CD4-positive, alpha-beta T cell treated with Interleukin-15 for 4 hours (primary cell): ENCODE measurements at places on chromosomes 7 and 10.

GRCh38 chr7:98785929-98786571, 83.8 kb downstream of the TMEM130 start:
- DNase-seq, result no peak

GRCh38 chr10:4771554-4772201, 54.3 kb upstream of the AKR1E2 start:
- no peak for DNase-seq

DNA sequence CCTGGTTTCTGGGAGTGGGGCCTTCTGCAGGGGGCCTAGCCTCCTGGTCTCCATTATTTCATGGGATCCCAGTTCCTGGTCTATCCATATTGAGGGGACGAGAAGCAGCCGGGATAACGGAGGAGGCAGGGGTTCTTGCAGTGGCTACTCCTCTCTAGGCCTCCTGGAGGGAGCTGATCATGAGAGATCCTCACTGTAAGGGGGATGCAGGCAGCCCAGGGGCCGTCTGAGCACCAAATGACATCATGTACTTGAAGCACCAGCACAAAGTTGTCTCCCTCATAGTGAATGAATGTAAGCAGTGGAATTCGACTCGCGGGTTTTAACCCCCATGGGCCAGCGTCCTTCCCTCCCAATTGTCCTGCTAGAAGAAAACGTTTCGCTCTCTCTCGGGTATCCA, 964 bp upstream of the ADCY1 start:
- no peak for DNase-seq

DNA sequence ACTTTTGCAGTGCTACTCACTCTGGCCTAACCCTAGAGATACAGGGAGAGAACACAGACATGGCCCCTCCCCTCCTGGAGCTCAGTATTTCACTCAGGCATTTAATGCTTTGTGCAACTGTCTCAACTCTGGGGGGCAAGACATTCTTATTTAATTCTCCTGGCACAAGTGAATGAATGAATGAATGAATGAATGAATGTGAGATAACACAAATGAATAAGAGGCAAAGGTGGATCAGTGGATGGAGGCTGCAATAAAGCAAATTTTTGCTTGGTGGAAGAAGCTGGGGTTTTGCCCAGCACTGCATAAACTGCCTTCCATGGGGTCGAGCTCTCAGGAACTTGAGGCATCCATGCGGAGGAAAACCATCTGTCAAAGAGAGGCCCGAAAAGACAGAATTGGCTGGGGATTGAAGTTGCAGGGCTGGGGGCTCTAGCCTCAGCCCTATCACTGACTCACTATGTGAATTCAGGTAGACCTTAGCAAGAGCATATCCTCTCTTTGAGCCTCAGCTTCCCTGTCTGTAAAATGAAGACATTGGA, 441.4 kb upstream of the ZMIZ1 start:
- no peak for DNase-seq

- DNase-seq, result no peak
These were observed 375.3 kb downstream of the DPP6 start for GRCh38 chr7:154427533-154427932.

DNA sequence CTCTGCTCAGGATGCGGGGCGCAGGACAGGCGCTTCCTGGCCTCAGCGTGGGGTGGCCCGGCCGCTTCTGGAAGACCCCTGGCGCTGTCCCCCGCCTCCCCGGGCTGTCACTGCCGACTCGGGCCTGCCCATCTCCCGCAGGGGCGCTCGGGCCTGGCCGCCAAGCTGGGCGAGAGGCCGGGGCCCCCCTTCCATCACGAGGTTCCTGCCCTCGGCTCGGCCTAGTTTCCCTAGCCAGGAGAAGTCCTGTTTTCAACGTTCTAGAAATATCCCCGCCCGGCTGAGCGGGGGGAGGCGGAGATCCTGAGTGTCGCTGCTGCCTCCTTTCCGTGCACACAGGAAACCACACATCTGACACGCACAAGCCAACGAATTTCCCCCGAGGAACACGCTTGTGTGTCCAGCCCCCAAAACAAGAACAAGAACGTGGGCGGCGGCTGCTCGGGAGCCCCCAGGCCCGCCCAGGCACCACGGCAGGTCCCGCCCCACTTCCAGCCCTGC, 33.7 kb downstream of the AP5Z1 start:
- DNase-seq, result no peak

DNA sequence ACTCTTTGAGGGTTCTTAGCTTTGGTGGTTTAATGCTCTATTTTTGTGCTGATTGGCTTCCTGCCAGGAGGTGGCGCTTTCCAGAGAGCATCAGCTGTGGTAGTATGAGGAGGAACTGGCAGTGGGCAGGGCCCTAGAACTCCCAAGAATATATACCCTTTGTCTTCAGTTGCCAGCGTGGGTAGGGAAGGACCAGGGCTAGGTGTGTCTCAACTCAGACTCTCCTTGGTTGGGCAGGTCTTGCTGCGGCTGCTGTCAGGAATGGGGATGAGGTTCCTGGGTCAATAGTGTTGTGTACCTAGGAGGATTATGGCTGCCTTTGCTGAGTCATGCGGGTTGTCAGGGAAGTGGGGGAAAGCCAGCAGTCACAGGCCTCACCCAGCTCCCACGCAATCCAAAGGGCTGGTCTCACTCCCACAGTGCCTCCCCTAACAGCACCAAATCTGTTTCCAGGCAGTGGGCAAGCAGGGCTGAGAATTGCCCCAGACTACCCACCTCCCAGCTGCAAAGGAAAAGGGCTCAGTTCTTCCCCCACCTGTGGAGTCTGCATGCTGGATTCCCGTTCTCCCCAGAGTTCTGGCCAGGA, 191.5 kb downstream of the PHTF2 start:
- no peak for DNase-seq

- DNase-seq, result peak; percentile 18
These were observed 233.6 kb downstream of the SNX13 start for GRCh38 chr7:17706734-17707133.

- no peak for DNase-seq
These were observed 20.3 kb downstream of the COL1A2 start for GRCh38 chr7:94414980-94415379.

- DNase-seq, result no peak
These were observed 443.0 kb upstream of the MKI67 start for GRCh38 chr10:128568990-128569945.

DNA sequence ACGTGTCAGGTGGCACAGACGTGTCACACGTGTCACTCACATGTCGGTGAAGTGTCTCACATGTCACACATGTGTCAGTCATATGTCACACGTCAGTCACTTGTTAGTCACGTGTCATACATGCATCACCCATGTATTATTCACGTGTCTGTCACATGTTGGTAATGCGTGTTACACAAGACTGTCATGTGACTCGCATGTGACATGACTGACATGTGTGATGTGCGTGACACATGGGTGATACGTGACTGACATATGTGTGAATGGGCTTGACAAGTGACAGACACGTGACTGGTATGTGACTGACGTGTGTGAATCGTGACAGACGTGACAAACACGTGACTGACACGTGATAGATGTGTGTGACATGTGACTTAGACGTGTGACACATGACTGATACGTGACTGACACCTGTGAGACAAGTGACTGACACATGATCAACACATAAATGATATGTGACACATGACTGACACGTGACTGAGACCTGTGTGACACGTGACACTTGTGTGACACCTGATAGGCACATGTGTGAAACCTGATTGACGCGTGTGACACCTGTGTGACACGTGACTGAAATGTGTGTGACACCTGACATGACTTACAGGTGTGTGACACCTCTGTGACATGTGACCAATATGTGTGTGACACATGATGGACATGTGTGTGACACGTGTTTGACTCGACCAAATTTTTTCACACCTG, 56.1 kb downstream of the ZNF92 start:
- no peak for DNase-seq

DNA sequence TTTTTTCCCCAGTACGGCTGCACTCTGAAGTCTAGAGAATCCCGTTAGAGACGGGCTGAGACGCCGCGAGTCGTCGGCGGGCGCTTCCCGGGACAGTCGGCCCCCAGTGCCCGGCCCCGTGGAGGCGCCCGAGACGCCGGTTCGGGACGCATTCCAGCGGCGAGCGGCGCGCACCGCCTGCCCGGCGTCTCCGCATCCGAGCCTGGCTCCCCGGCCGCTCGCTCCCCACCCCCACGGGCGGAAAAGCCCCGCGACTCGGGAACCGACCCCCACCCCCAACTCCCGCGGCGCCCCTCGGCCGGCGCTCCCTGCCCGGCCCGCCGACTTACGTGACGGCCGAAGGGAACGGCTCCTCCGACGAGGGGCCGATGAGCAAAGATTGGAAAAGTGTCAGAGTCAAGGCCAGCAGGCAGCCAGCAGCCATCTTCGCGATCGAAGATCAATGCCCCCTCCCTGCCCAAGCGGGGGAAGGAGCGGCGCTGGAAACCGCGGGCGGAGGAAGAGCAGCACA, 486 bp downstream of the CACNA2D1 start:
- no peak for DNase-seq

DNA sequence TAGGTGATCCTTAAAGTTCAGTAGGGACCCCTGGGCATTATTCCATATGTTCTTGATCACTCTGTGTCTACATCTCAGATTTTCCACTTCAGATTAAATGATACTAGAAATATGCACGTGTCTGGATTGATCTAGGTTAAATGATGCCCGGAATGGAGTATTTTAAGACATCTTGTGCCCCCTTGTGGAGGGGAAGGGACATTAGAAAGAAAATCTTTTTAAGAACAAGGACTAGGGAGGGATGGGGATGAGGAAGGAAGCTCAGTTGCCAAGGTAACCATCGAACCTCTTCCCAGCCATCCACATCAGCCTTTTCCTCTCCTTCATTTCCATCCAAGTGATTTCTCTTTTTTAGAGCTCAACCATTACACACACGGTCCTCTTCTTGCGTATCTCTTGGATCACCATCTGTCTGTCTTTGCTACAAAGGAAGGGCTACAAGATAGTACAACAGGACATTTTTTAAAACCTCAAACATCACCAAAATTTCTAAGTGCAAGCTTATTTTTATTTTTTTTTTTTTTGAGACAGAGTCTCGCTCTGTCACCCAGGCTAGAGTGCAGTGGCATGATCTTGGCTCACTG, 40.5 kb downstream of the PRSS2 start:
- DNase-seq, result peak; percentile 83

DNA sequence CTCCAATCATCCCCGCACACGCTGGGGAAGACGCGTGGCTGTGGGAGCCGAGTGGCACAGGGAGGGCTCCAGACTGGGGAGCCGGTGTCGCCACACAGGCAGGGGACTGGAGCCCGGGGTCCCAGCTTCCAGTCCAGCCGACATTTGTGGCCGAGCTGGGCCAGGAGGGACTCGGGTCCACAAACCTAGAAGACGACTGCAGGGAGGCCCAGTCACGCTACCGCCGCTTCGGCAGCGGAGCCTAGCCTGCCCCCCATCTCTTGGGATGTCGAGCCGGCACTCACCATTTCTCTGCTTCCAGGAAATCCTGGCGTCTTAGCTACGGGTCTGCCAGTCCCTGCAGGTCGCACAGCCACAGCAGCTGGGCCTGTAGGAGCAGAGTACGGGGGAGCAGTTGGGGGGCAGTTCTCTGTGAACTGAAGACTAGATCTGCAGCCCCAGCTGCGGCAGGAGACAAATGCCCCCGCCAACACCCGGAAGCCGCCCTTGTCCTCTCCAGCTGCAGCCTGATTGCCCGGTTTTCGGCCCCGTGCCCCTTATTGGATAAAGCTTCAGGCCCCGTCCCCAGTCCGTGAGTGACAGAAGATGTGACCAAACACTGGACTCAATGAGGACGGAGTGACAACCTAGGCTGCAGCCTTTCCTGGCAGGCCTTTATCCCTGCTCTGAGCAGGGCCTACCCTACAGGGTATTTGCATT, 270.7 kb downstream of the ZNF33B start:
- DNase-seq, result no peak

DNA sequence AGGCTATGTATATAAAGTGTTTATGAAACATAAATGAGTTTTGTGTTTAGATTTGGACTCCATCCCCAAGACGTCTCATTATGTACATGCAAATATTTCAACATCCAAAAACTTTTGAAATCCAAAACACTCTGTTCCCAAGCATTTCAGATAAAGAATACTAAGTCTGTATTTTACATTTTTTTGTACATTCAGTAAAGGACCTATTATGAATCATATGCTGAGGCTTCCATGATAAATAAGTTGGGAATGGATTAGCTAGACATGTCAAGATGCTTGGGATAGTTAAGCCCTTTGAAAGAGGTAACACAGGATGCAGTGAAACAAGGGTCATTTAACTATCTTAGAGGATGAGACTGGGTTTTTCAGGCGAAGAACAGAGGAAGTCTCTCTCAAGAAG, 262.9 kb downstream of the SNX13 start:
- DNase-seq, result no peak

- no peak for DNase-seq
These were observed 534.0 kb downstream of the DNAJB6 start for GRCh38 chr7:157870644-157871290.

DNA sequence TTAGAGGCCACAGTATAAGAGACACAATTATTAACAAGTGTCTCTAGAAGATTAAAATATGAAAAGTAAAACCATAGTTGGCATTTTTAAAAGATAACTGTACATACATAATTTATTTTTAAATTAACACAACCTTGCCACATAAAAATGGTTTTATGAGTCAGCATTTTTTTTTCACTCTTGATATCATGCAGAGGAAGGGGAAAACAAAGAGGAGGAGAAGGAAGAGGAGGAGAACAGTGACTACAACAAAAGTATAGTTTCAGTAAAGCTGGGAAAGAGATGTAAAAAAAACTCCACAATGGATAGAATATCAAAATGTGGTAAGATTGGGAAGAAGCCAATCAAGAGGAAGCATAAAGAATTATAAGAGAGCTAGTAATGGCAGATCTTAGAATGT, 34.0 kb downstream of the CH25H start:
- no peak for DNase-seq

DNA sequence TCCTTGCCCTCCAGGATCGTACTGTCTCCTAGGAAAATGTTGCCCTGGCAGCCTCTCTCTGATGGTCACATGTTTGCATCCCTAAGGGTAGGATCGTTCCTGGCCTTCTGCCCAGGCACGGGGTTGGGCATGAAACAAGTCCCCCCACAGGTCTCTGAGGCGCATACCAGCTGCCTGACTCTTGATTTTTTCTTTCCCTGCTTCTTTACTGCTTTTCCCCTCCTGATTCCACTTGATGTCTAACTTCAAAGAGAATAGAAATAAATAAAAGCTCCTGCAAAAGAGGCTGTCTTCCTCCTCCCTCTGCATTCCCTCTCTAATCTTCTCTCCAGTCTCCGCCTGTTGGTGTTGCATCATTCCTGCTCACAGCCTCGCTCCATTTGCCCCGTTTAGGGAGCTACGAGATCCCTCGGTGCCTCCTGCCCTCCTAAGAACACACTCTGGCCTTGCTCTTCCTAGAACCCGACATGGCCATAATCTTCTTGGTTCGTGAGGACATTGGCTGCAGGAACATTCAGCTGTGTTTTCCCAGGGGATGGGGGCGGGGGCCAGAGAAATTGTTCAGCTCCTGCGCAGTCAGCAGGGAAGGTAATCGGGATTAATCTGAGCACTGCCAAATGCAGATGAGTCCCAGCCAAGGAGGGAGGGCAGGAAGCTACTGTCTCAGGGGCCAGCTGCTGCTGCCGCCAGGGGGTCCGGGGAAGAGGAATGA, 26.0 kb downstream of the LEP start:
- no peak for DNase-seq

- no peak for DNase-seq
These were observed 276.8 kb upstream of the AKR1E2 start for GRCh38 chr10:4549139-4549653.

- DNase-seq, result no peak
These were observed 62.5 kb upstream of the KMT2E start for GRCh38 chr7:104951546-104951945.

- DNase-seq, result no peak
These were observed 101.5 kb upstream of the LSM8 start for GRCh38 chr7:118082506-118082905.

- DNase-seq, result no peak
These were observed 294.8 kb downstream of the DOCK4 start for GRCh38 chr7:111911166-111911961.

- no peak for DNase-seq
These were observed 1.7 kb downstream of the SH3PXD2A start for GRCh38 chr10:103853428-103854264.
